Activated T-helper 9 cell treated with anti-CD3 and anti-CD28 coated beads, Interleukin-2, amount 50 U/mL, for 16 hours (primary cell): ENCODE measurements at places on chromosomes 16 and 17.

- DNase-seq = no peak
Observed at GRCh38 chr17:5241861-5242671, 7.4 kb upstream of the SCIMP start.

- no peak for DNase-seq
Observed at GRCh38 chr17:80151333-80151732, 4.4 kb upstream of the EIF4A3 start.

GRCh38 chr17:73226556-73227172 lies 33.8 kb downstream of the COG1 start:
- no peak for DNase-seq

GRCh38 chr17:21001111-21001812 lies 41.5 kb downstream of the USP22 start:
- DNase-seq = no peak

- no peak for DNase-seq
Observed at GRCh38 chr16:1991135-1991551, 1.4 kb downstream of the SYNGR3 start.

- no peak for DNase-seq
Observed at GRCh38 chr17:76840884-76841775, 27.1 kb upstream of the MGAT5B start.

GRCh38 chr17:76789235-76789788 lies 51.4 kb downstream of the MFSD11 start:
- DNase-seq = no peak

GRCh38 chr17:57767561-57767960 lies 22.5 kb upstream of the CCDC182 start:
- DNase-seq = no peak

GRCh38 chr16:88461331-88462269 lies 8.5 kb downstream of the ZFPM1 start:
- DNase-seq = no peak

- no peak for DNase-seq
Observed at GRCh38 chr17:259341-259976, 78.0 kb upstream of the DOC2B start.

GRCh38 chr17:72238157-72238673 lies 117.4 kb downstream of the SOX9 start:
- DNase-seq = no peak

DNA sequence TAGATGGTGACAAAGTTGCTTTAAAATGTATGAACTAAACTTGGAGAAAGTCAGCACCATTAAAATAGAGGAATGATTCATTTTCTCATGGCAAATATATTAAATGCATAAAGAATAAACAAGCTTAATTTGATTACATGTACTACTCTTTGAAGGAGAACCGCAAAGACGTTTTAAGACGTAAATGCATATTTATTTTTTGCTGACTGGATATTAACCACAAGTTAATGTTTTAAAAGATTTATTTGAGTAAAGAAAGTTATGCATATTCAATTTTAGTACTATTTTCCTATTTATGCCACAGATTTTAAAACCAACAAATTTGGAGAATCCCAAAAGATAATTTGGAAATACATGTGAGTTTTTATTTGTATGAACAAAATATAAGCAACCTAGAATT lies 1121.9 kb downstream of the CDH8 start:
- no peak for DNase-seq
